ENCODE measurements at places on chromosomes 12 and 14.

GRCh38 chr12:84698576-84699333, 213.8 kb downstream of the SLC6A15 start:
- no peak for DNase-seq

- no peak for DNase-seq
These were observed 437.0 kb downstream of the FSCB start for GRCh38 chr14:44070046-44070445.

- no peak for DNase-seq
These were observed 3.1 kb downstream of the GALC start for GRCh38 chr14:87989956-87990299.

GRCh38 chr12:92065018-92065499, 80.6 kb downstream of the BTG1 start:
- DNase-seq, result no peak

GRCh38 chr12:112788205-112788604, 3.3 kb upstream of the RPH3A start:
- no peak for DNase-seq

DNA sequence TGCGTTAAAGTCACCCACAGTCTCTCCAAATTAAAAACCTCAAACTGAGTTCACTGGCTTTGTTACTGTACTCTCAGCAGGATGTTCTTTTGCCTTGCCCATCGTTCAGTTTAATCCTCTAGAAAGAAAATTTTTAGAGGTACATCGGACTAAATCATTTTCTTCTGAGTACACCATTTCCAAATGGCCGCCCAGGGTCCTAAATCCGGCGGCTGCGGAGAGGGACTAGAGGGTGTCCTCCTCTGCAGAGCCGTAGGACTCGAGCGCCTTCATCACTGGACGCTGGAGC, 1.4 kb downstream of the LIN7A start:
- no peak for DNase-seq

- no peak for DNase-seq
These were observed 298.9 kb downstream of the PCNX1 start for GRCh38 chr14:71206123-71206522.

GRCh38 chr12:49865109-49865781, 22.3 kb upstream of the BCDIN3D start:
- DNase-seq, result no peak

DNA sequence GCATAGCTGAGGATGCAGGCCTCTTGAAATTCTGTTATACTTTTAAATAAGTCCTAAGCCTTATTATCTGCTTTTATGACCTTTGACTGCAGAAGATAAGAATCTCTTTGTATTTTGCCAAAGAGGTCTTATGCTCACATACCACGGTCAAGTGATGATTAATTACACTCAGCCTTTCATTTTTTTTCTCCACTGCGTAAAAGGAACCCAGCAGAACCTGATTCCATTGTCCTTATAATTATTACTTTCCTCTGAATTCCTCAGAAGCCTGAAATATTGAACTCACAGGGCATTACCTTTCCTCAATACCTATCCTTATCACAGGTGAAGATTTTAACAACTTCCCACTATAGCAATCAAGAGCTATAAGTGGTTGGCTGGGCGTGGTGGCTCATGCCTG, 498.7 kb upstream of the RPL10L start:
- DNase-seq, result no peak
